ENCODE measurements at places on chromosomes 3 and 15.

GRCh38 chr3:33954956-33955355 is 156.5 kb downstream of the PDCD6IP start:
- no peak for DNase-seq

DNA sequence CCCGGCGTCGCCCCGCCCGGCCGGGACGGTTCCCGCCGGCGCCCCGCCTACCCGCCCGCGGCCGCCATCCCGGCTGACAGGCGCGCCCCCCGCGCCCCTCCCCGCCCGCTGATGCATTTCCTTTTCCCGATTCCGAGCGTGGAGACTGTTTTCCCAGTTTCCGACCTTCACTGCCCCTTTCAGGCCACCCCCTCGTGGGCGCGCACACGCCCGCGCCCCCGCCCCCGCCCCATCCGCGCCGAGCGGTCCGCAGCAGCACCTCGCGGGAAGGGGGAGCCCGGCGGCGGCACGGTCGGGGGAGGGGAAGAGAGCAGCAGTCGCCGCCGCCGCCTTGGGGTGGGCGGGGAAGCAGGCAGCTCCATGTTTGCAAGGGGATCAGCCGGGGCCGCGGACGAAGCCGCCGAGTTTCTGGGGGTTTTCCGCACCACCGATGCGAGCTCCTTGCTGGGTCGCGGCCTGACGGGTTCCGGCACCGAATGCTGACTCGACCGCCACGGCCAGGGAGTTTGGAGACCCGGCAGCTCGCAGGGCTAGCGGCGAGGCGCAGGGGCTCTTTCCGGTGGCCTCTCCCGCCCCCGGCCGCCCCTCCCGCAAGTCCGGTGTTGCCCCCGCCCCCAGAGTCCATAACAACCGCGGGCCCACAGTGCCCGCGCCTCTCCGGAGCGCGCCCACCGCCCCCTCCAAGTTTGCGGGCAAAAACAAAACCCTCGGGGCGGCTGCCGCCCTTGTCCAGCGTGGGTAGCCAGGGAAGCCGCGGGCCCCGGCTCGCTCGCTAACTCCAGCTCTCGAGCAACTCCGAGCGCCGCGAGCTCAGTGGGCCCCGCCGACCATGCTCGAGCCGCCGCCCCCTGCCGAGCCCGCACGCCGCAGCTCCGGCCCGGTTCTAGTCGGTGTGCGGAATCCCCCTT is 3.2 kb upstream of the SIN3A start:
- peak; percentile 71 for DNase-seq

DNA sequence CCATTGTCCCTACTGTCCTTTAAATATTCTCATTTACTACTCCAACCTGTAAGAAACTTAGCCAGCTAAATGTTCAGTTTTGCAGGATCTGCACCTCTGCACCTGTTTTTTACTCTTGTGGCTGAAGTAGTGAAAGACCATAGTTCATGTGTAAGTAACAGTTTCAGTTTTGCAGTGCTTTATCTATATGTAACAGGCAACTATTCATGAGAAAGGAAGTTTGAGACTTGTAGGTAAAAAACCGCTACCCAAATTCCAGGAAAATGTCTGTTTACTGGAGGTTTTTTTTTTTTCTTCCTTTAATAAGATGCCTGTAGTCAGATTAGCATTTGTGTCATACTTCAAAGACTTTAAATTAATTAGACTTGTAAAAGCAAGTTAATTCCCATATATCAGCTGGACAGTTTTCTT is 25.4 kb upstream of the MBNL1 start:
- DNase-seq: no peak

- no peak for DNase-seq
These were observed 424.7 kb downstream of the CNTN4 start for GRCh38 chr3:2523281-2523836.

DNA sequence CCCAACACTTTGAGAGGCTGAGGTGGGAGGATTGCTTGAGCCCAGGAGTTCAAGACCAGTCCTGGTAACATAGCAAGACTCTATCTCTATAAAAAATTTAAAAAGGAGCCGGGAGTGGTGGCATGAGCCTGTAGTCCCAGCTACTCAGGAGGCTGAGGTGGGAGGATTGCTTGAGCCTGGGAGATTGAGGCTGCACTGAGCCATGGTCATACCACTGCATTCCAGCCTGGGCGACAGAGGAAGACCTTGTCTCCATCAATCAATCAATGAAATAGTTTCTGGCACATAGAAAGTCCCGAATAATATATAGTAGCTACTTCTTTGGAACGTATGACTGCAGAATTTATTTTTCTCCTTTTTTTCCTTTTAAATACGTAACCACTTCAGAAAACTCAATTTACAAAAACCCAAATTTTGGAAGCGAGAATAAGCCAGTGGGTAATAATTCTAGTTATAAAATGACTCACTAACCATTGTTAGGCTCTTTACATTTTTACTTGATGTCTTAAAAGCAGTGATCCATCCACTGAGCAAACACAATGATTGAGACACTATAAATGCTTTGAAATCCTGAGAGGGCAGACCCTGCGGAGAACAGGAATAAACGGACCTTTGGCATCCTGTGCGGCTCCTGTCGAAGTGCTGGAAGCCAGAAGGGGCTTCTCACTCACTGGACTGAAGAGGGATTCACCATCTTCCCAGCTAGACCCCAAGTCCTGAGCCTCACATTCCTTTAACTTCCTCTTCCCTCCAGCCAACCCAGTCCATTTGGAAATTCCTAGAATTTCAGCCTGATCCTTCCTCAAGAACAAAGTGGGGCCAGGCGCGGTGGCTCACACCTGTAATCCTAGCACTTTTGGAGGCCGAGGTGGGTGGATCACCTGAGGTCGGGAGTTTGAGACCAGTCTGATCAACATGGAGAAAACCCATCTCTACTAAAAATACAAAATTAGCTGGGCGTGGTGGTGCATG is 68.4 kb upstream of the MFGE8 start:
- no peak for DNase-seq

GRCh38 chr15:85007741-85008397 is 26.2 kb downstream of the PDE8A start:
- no peak for DNase-seq

- peak; percentile 43 for DNase-seq
These were observed 52.4 kb downstream of the TRIM69 start for GRCh38 chr15:44788748-44789147.

DNA sequence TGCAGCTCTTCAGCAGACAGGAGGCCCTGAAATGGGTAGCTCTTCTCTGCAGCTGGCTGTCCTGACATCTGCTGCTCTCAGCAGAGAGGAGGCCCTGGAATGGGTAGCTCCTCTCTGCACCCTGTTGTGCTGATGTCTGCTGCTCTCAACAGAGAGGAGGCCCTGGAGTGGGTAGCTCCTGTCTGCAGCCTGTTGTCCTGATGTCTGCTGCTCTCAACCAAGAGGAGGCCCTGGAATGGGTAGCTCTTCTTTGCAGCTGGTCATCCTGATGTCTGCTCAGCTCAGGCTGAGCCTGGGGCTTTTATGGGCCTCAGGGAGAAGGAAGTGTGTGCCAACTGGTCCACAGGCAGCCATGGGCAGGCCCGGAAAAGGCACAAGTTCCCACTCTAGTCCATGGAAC is 66.6 kb downstream of the PIK3CB start:
- no peak for DNase-seq

DNA sequence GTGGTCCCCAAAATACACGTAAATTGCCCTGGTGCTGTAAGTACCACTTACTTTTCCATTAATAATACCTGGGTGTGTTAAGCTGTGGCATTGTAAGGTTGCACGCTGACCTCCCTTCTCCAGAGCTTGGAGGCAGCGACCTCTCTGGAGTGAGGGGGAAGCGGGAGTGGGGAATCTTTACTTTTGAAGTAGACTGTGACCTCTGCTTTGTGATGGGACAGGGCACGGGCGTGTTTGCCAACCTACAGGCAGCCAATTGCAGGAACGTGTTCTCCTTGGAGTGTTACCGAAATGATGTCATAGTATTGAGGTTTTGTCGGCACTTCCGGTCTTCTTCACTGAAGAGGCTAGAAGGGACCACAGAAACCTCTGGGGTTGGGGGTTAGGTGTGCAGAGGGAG is 227.3 kb upstream of the C2CD4B start:
- no peak for DNase-seq

- no peak for DNase-seq
These were observed 370.0 kb downstream of the WDR72 start for GRCh38 chr15:53389271-53390037.

DNA sequence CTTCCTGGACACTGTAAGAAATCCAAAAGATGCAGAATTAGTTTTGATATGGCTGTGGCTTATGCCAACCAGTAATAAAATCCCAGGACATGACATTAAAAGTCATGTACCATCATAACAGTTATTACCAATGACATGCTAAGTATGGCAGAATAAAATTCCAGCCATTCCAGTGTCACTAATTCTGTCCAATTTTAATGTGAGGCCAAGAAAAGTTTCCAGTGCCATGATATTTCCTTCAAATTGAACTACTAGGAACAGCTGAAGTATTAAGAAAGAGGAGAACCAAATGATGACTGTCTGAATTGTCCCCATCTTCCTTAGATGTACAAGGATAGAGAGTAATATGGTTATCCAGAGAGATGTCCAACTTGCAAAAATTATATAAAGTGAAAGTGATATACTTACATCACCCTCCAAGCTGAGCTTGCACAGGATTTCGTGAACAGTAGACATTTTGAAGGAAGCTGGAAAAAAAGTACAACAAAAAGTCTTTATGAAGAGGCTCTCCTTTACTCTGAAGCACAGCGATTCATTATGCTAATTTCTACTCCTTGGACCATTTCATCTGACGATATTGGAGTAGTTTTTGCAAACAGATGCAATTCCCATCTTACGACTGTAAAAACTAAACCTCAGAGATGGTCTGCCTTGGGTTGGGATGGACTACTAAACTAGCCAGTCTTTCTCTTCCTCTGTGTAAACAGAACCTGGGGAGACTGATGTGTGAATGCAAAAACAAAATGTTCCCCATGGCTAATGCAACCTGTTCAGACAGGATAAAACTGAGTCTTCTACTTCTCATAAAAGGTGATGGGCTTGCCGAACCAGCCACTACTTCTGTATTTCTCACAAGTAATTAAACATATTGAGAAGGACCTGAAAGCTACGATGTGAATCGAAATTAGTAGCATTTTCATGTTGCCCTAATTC is 11.9 kb downstream of the ANXA2 start:
- no peak for DNase-seq

GRCh38 chr3:23840521-23840920 is 34.8 kb downstream of the UBE2E1 start:
- DNase-seq: no peak

GRCh38 chr3:157310329-157311052 is 126.2 kb upstream of the PTX3 start:
- DNase-seq: no peak

- no peak for DNase-seq
These were observed 73.6 kb downstream of the MESD start for GRCh38 chr15:80916056-80916455.

DNA sequence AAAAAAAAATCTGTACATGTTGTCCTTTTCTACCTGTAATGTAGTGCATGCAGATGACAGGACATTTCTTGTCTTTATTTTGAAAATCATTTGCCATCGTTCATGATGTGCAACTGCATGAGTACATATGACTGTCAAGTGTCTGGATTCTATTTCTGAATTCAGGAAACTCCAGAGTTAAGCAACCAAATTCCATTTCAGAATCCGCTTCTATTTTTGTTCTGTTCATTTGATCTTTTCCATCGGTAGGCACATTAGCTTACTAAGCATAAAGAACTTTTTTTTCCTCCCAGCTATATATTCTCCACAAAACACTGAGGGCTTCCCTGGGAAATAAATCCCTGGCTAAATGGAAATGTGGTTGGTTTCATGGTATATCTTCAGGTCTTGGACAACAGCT is 365.6 kb downstream of the PTPRG start:
- DNase-seq: no peak

- DNase-seq: no peak
These were observed 275.2 kb downstream of the EPHA6 start for GRCh38 chr3:97089621-97090020.

DNA sequence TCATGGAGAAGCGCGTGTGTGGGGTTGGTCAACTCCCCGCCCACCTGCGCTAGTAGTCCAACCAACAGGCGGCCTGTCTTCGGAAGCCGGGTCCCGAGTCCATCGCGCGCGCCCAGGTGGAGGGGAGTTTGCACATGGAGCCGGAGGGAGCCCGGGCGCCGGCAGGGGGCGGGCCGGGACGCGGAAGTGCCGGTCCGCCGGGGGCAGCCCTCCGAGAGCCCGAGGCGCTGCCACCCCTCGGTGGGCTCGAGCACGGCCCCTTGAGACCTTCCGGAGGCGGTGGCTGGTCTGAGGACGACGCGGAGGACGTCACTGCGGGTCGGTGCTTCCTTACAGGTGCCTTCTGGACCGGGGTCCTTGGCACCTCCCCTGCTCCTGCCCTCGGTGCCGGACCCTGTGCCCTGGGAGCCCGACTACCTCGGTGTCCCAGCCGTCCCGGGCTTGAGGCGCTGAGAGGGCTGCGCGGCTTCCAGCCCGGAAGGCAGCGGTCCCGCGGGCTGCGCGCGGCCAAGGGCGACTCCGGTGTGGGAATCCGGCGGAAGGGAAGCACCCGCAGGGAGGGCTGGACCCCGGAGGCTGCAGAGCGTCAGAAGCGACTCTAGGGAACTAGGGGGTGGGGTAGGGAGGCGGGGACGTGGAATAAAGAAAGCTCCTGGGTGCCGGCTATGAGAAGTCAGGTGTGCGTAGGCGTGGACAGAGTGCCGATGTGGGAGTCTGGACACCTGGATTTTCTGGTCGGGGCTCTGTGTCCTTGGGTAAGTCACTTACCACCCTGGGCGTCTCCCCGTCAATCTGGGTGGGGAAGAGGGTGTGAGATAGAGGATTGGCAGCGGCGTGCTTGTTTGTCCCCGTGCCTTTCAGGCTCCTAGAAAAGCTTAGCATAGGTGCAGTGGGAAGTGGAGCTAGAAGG is 212.3 kb downstream of the FGF12 start:
- DNase-seq: no peak

GRCh38 chr3:11004563-11004962 is 12.0 kb downstream of the SLC6A1 start:
- DNase-seq: no peak
